ENCODE measurements at places on chromosomes 2 and 18. TPM values are rescaled to one million over a fixed set of nuclear protein-coding genes. Genes with fewer than 3 reads are reported as not detected.

GRCh38 chr2:232511336-232511890 lies 8.8 kb upstream of the PRSS56 start:
- H3K4me3 ChIP-seq, result no peak overlapping the region
- DNase-seq, result peak; percentile 80
- no peaks in the 10 kb centered on the region for H3K36me3 ChIP-seq
- H3K27ac ChIP-seq, result no peak overlapping the region
- peaks cover 14% of the 10 kb centered on the region for H3K4me1 ChIP-seq

GRCh38 chr2:214328941-214329340 lies 81.9 kb upstream of the VWC2L start:
- no peaks in the 10 kb centered on the region for H3K27me3 ChIP-seq
- no peaks in the 10 kb centered on the region for H3K4me1 ChIP-seq
- H3K36me3 ChIP-seq, result no peaks in the 10 kb centered on the region
- H3K4me3 ChIP-seq, result no peak overlapping the region
- no peak for DNase-seq

DNA sequence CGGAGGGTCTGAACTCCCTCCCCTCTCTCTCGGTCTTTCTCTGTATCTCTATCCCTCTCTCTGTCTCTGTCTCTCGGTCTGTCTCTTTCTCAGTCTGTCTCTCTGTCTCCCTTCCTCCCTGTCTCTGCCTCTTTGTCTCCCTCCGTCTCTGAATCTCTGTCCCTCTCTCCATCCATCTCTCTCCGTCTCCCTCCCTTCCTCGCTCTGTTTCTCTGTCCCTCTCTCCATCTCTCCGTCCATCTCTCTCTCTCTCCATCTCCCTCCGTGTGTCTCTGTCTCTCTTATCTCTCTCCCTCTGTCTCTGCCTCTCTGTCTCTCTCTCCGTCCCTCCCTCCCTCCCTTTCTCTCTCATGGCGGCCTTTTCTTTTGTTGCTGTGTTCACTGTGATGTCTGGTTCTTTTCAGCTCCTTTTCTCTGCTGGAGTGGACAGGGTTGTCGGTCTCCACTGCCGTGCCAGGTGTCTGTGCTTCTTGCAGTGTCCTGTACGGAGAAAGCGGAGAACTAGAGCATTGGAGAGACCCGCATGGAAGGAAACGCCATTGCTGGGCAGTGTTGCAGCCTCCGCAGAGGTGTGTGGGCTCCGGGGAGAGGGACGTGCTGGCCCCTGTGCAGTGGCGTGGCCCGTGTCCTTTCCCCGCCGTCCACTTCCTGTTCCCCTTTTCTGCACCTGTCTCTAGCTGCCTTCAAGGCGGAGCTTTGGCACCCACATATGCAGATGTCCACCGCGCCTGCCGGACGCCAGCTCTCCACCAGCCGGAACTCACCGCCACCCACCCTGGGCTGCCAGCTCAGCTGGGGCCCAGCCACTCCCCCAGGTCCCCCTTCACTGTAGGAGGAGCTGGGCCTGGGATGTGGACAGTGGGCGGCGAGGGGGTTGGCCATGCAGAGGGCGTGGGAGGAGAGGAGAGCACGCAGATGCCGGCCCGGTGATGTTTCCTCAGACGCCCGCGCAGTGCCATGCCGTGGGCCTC lies 113.1 kb downstream of the NFATC1 start:
- no peaks in the 10 kb centered on the region for H3K27me3 ChIP-seq
- no peaks in the 10 kb centered on the region for H3K36me3 ChIP-seq
- H3K27ac ChIP-seq, result no peak overlapping the region
- H3K4me1 ChIP-seq, result peaks cover 10% of the 10 kb centered on the region
- H3K4me3 ChIP-seq, result no peak overlapping the region

DNA sequence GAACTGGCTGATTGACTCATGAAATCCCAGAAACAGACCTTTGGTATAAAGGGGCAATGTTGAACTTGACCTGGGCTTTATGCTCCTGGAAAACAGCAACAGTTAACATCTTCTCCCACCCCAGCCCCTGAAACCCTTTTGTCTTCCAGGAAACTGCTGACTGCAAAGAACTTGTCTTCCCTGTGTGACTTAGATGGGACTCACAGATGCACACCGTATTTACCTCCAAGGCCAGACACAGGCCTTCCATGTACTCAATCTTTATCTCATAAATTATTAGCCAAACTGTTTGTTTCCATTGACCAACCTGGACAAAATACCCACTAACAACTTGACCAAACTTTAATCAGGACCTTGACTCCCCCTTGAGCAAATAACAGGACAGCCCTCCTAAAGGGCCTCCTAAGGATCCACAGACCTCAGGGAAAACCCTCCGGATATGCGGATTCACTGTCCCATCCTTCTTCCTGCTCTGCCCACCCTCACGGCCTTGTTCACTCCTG lies 36.3 kb downstream of the PIEZO2 start:
- no peaks in the 10 kb centered on the region for H3K4me1 ChIP-seq
- DNase-seq, result no peak
- no peak overlapping the region for H3K4me3 ChIP-seq
- no peaks in the 10 kb centered on the region for H3K36me3 ChIP-seq
- no peaks in the 10 kb centered on the region for H3K27me3 ChIP-seq

- no peak overlapping the region for H3K4me3 ChIP-seq
- no peaks in the 10 kb centered on the region for H3K27me3 ChIP-seq
- no peak for DNase-seq
- H3K27ac ChIP-seq, result no peak overlapping the region
Measured at GRCh38 chr2:8638327-8638726, 43.5 kb upstream of the ID2 start.

DNA sequence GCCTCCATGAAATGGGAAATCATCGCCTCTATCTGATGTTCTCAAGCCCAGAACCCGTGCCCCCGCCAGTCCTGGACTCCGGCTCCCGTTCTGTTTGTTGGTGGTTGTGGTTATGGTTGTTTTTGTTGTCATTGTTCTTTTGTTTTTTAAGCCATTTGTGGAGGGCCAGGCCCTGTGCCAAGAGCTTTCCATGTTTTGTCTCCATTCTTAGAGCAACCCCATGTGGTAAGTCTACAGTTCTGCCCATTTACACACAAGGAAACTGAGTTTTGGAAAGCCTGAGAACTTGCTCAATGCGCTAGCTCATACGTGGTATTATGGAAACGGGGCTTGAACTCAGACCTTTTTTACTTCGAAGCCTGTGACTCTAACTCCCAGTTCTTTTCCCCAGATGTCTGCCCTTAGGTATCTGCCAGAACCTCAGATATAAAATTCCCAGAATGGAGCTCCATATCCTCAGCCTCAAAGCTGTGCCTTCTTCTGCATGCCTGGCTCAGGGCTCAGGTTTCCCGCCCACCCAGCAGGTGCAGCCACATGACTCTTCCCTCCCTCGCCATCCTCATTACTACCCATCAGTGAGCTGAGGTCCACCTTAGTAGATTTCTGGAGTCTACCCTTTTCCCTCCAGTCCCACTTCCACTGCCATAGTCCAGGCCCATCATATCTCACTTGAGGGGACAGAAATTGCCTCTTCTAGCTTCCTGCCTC lies 194.1 kb downstream of the KLHL29 start:
- peaks cover 31% of the 10 kb centered on the region for H3K4me1 ChIP-seq
- H3K27ac ChIP-seq, result peak overlapping the region; percentile 39
- no peak for DNase-seq
- no peaks in the 10 kb centered on the region for H3K27me3 ChIP-seq
- H3K4me3 ChIP-seq, result no peak overlapping the region

GRCh38 chr2:230932556-230933511 lies 7.8 kb upstream of the GPR55 start:
- no peaks in the 10 kb centered on the region for H3K27me3 ChIP-seq
- no peaks in the 10 kb centered on the region for H3K36me3 ChIP-seq
- DNase-seq, result peak; percentile 59
- no peak overlapping the region for H3K27ac ChIP-seq
- no peak overlapping the region for H3K4me3 ChIP-seq
- H3K4me1 ChIP-seq, result no peaks in the 10 kb centered on the region

DNA sequence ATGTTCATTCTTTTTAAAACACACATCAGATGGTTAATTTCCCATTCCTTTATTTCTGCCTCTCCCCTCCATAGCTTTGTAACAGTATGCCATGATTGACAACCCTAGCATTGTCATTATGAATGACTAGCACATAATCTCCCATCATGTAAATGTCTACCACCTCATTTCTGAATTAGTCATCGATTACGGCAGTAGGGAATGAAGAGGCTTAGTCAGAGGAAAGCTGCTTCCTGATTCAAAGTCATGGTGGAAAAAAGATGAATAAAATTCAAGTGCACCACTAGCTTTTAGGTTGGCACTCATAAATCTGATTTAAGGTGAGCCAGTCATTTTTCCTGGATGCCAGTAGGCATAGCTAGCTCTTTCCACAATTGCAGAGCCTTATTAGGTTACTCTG lies 19.1 kb upstream of the ACMSD start:
- H3K27ac ChIP-seq, result no peak overlapping the region
- no peaks in the 10 kb centered on the region for H3K4me1 ChIP-seq
- no peak overlapping the region for H3K4me3 ChIP-seq

GRCh38 chr2:143192106-143192505 lies 62.9 kb downstream of the ARHGAP15 start:
- DNase-seq, result no peak
- H3K4me3 ChIP-seq, result no peak overlapping the region
- no peaks in the 10 kb centered on the region for H3K27me3 ChIP-seq
- no peak overlapping the region for H3K27ac ChIP-seq
- no peaks in the 10 kb centered on the region for H3K4me1 ChIP-seq
- no peaks in the 10 kb centered on the region for H3K36me3 ChIP-seq

DNA sequence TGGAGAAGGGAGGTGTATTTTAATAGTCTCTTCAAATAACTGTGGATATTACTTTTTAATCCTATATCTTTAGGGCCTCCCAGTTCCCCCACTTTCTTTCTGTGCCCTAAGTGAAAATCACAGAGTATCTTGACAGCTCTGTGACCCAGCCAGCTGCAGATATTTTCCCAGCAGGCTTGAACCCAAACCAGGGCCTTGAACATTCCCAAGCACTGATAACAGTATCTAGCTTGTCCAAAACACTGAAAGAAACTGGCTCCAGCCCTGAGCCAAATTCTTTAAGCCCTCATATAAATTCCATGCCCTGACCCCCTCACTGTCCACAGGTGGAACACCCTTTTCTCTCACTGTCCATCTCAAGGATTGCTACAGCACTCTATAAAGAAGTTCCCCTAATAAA lies 388.1 kb upstream of the CHAC2 start:
- H3K36me3 ChIP-seq, result no peaks in the 10 kb centered on the region
- no peak for DNase-seq
- no peak overlapping the region for H3K27ac ChIP-seq
- no peak overlapping the region for H3K4me3 ChIP-seq

GRCh38 chr2:168119515-168120141 lies 127.8 kb downstream of the STK39 start:
- H3K4me1 ChIP-seq, result no peaks in the 10 kb centered on the region
- no peaks in the 10 kb centered on the region for H3K36me3 ChIP-seq
- no peak overlapping the region for H3K4me3 ChIP-seq
- no peaks in the 10 kb centered on the region for H3K27me3 ChIP-seq

DNA sequence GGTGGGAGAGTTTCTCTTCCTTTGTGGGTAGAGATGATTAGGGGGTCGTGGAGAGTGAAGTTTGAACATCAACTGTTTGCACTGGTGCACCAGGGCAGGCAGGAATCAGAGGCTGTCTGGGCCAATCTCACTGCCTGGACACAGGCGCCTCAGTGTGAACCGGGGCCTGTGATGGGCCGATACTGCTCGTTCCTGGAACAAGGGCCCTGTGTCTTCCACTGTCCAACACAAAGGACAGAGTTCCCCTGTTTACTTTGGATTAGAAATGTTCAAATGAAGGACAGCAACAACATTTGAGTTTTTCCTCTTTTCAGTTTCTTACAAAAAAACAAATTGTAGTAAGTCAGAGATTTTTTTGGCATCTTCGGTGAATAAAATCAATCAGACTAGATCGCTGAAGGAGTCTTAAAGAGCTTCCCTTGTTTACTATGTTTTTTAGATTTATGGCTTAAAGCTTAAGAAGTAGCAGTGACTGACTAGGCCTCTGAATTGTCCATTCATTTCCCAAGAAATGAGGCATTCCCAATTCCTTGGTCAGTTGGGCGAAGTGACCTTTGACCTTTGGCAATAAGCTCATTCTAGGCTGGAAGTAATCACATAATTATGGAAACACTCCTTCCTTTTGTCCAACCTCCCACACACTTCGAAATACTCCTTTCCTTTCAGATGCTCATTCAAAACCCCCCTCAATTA lies 11.6 kb upstream of the TGFA start:
- H3K4me3 ChIP-seq, result no peak overlapping the region
- peaks cover 13% of the 10 kb centered on the region for H3K27me3 ChIP-seq
- DNase-seq, result no peak
- no peaks in the 10 kb centered on the region for H3K4me1 ChIP-seq
- no peaks in the 10 kb centered on the region for H3K36me3 ChIP-seq

- H3K36me3 ChIP-seq, result no peaks in the 10 kb centered on the region
- no peak for DNase-seq
- H3K27me3 ChIP-seq, result no peaks in the 10 kb centered on the region
- H3K4me1 ChIP-seq, result no peaks in the 10 kb centered on the region
Measured at GRCh38 chr2:220811952-220812570, 760.0 kb downstream of the EPHA4 start.

- no peaks in the 10 kb centered on the region for H3K36me3 ChIP-seq
- no peak overlapping the region for H3K4me3 ChIP-seq
- no peak overlapping the region for H3K27ac ChIP-seq
- no peaks in the 10 kb centered on the region for H3K27me3 ChIP-seq
- no peak for DNase-seq
- no peaks in the 10 kb centered on the region for H3K4me1 ChIP-seq
Measured at GRCh38 chr2:235142601-235143000, 190.8 kb downstream of the SH3BP4 start.

DNA sequence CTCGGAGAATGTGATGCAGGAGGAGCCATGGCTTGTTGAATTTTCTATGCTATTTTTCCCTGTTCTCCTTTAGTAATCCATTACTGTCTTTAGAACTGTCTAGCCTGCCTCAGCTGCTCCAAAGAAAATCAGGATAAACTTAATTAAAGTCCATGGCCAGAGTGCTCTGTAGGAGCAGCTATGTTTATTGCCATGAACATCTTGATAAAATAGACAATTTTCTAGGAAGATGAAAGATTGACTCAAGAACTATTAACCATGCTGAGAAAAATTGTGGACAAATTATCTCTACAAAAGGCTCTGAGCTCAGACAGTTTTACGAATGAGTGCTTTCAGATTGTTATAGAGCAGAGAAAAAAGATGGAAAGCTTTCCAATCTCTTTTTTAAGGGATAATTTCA lies 193.0 kb downstream of the TTC32 start:
- H3K27ac ChIP-seq, result no peak overlapping the region
- no peaks in the 10 kb centered on the region for H3K4me1 ChIP-seq
- H3K4me3 ChIP-seq, result no peak overlapping the region

- DNase-seq, result no peak
- H3K27ac ChIP-seq, result no peak overlapping the region
- H3K4me1 ChIP-seq, result no peaks in the 10 kb centered on the region
Measured at GRCh38 chr18:6795307-6795706, 65.8 kb downstream of the ARHGAP28 start.

- H3K36me3 ChIP-seq, result no peaks in the 10 kb centered on the region
- H3K27me3 ChIP-seq, result no peaks in the 10 kb centered on the region
- peak overlapping the region; percentile 10 for H3K27ac ChIP-seq
Measured at GRCh38 chr2:203532957-203533658, 2.0 kb downstream of the RAPH1 start.

MAPK4 gene
- 128 TPM for polyA plus RNA-seq

C2orf81 gene
- 0.46 TPM for polyA plus RNA-seq

UGT1A6 gene
- not detected for polyA plus RNA-seq

GALR1 gene
- polyA plus RNA-seq, result 0.64 TPM

FOXI3 gene
- polyA plus RNA-seq, result not detected

LIPG gene
- 0.44 TPM for polyA plus RNA-seq

SNTG2 gene
- polyA plus RNA-seq, result 1.5 TPM
